ENCODE measurements at places on chromosomes 1 and 21.

GRCh38 chr1:159441360-159441759 lies 1.8 kb downstream of the OR10J1 start:
- DNase-seq = no peak

DNA sequence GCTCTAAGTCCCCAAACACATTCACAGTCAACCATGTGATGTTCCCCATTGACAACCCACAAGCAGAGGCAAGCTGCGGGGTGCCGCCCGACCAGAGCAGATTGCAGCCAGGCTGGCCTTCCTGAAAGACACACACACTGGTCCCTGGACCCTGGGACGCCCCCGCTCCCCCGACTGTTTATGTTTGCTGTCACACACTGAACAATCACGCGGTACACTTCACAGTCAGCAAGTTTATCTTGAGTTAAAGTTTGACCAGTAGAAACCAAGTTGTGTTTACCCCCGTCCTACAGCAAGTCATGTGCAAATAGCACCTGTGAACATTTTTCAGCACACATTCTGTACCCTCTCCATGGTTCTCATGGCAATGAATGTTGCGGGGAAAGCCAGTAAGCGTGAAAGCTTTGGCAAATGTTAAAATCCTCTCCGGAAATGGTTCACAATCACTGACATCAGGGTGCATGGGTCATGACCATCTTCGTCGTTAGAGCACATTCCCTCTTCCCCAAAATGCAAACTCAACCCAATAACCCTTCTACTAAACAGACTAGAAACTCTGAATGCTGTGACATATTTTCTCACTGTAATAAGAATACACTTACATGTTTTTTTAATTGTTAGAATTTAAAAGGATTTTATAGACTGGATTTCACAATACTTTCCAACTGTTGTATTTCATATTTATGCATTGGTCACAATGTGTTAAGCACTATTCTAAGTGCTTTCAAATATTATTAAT lies 33.3 kb upstream of the IRF2BP2 start:
- no peak for DNase-seq

DNA sequence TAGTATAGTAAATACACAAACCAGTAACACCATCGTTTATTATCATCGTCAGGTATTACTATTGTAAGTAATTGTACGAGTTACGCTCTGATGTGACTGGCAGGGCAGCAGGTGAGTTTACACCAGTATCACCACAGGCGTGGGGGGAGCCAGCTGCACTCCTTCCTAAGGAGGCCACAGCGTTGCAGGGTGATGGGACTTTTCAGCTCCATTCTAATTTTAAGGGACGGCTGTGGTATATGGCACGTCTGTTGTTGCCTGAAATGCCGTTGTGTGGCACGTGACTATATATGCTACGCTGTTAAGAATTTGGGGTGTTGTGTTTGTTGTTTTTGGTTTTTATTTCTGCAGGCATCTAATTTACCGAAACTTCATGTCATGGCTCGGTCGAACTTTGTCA lies 164.8 kb upstream of the COL6A1 start:
- no peak for DNase-seq

DNA sequence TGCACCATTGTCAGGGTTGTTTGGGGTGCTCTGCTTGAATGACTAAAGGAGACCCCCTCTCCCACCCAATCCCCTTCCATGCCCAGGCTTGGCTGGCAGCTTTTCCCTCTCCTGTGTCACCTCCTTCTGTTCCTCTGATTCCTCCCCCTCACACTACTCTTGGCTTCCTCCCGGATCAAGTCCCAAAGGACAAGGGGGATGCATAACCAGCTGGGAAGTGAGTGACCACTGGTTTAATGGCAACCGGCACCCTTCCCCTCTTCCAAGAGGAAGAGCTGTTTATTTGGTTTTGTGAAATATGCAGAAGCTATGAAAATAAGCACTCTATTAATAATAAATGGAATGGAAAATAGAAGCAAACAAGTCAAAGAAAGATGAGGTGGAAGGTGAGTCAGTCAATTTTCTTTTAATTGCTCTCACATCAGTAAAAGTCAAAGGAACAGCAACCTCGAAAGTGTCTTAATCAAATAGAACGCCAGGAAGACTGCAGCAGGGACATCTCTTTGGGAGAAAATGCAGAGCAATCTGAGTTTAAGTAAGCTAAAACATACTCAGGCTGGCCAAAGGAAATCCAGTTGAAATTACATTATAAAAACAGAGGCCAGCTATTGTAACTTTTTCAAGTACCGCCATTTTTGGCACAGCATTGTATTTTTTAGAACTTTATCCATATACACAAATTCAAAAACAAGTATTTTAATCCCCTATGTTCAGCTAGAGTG lies 322.5 kb downstream of the SIPA1L2 start:
- no peak for DNase-seq

- DNase-seq = no peak
Observed at GRCh38 chr1:228082918-228083870, 686 bp downstream of the ARF1 start.

- DNase-seq = no peak
Observed at GRCh38 chr1:230068621-230068873, 1.5 kb downstream of the GALNT2 start.

DNA sequence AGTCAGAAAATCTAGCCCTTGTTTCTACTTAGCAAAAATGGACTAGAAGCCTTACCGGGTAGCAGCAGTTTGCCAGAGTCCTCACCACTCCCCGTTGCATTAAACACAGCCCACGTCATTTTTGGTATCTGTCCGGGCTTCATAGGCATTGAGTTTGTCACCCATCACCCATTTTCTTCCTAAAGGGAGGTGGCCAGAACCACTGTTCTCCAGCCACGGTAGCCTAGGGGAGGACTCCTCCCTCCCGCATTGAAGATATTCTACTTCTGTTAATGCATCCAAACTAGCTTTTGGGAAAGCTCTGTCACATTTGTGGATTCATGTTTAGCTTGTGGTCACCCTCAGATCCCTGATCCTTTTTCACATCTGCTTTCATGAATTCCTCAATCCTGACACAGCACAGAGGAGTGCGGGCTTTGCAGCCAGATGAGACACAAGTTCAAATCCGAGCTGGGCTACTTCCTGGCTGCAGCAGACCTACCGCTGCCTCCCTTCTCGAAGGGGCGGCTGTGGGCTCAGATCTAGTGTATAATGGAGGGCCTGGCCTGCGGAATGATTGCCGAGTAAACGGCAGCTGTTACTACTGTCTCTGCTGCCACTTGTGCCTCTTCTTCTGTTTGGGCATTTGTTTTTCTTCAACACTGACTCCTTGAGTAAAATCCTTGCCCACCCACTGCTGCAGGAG lies 63.2 kb upstream of the EFHD2 start:
- DNase-seq = no peak

GRCh38 chr21:15793550-15794235 lies 63.9 kb downstream of the USP25 start:
- DNase-seq = no peak

- no peak for DNase-seq
Observed at GRCh38 chr1:153543736-153544135, 1.9 kb downstream of the S100A4 start.

- DNase-seq = no peak
Observed at GRCh38 chr21:29184037-29184436, 53.6 kb downstream of the MAP3K7CL start.

DNA sequence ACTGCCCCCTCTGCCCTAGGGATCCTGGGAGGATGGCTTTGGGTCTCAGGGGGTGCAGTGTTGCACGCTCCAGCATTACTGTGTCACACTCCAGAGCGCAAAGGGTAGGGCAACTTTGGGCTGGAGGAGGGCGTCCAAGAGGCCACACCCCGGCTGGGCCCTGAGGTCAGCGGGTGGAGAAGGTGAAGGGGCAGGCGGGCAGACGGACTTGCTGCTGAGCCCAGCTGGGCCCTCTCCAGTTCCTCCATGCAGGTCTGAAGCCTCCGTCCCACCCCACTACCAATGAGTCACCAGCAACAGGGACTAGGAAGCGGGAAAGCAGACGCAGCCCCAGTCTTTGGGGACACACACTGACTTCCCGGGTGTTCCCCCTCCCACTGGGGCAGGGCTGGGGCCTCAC lies 116.0 kb downstream of the CASZ1 start:
- DNase-seq = no peak

DNA sequence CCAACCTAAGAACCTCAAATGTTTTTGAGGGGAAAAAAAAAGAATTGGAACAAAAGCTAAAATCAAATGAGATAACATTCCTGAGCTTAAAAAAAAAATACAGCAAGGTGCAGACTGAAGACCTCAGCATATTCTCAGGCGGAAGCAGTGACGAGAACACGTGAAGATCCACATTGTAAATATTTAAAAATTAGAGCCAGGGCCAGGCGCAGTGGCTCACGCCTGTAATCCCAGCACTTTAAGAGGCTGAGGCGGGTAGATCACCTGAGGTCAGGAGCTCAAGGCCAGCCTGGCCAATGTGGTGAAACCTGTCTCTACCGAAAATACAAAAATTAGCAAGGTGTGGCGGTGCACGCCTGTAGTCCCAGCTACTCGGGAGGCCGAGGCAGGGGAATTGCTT lies 15.7 kb downstream of the TFB2M start:
- no peak for DNase-seq

DNA sequence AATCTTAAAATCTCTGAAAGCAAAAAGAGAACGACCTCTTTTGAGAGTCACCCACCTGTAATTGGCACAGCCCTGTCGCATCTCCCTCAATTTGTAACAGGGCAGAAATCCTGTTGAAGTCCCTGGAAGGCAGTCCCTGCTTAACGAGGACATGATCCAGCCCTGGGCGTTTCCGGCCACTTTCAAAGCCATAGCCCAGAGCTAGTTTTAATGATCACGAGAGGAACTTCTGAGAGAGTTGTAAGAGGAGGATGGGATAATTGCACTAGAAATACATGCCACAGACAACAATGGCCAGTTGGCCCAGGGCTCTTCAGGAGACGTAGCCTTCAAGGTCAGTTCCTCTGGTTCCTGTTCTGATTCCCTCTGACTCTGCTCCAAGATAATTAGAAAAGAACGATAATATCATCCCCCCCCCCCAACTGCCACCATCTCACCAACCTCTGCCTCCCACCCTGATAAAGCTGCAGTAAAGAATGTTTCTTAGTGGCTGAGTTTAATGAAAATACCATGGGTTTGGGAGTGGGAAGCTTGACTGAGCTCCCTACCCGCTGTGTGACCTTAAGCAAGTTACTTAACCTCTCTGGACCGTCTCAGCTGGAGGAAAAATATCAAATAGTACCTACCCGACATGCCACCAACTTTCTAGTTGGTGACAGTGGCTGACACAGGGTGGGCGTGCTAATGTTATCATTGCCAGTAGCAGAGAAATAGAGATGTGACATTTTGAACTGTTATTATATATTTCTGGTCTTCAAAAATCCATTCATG lies 140.0 kb downstream of the OMA1 start:
- no peak for DNase-seq

GRCh38 chr1:226942392-226942791 lies 2.3 kb downstream of the COQ8A start:
- DNase-seq = no peak

- peak; percentile 97 for DNase-seq
Observed at GRCh38 chr1:64343105-64343822, 126.7 kb upstream of the CACHD1 start.

DNA sequence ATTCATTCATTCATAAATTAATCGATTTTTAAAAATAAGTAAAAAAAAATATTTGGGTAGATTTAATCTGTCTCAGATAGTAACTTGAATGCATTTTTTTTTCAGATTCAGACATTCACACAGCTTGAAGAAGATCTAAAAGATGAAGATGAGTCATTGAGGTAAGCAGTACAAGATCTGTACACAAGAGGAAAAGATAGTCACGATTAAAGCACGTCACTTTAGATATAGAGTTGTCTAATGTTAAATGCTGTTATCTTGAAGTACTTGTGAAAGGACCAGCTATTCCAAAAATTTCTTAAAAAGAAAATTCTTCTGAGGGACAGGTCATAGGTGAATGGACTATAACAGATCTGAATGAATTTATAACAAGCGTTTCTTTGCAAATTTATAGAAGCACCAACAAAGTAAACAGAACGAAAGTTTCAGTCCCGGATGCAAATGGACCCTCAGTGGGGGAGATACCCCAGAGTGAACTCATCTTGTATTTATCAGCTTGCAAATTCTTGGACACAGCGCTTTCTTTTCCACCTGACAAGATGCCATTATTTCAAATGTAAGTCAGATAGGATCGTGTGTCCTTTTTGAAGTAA lies 31.2 kb upstream of the MORC3 start:
- DNase-seq = no peak

DNA sequence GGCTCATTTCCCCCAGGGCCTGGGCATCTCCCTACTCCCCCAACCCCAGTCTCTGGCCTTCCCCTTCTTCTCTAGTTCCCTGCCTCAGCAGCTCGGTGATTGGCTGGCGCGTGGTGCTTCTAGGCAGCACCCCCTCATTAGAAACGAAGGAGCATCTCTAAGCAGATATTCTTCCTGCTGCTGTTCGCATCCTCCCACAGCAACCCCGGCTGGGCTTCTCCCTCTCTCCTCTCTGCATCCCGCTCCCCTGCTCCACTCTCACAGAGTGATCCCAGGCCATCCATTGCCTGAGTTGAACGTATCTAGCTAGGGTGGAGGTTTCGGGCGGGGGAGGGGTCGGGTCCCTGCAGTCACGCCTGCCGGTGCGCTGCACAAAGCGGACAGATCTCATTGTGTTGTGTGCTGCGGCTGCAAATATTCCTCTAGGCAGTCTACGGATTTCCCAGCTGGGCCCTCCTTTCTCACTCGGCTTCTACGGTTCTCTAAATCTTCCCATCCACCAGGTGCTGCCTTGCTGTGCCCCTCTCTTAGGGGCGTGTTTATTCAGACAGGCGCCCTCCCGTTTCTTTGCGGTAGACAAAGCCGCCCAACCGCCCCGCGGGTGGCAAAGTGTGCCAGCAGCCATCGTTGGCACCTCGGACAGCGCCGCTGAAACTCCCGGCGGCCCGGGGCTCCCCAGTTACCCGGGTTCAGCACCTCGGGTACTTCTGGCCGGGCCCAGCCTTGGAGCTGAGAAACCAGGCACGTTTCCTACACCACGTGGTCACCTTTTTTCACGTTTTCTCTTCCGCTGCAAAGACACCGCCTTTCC lies 2.2 kb downstream of the CACNA1E start:
- no peak for DNase-seq

DNA sequence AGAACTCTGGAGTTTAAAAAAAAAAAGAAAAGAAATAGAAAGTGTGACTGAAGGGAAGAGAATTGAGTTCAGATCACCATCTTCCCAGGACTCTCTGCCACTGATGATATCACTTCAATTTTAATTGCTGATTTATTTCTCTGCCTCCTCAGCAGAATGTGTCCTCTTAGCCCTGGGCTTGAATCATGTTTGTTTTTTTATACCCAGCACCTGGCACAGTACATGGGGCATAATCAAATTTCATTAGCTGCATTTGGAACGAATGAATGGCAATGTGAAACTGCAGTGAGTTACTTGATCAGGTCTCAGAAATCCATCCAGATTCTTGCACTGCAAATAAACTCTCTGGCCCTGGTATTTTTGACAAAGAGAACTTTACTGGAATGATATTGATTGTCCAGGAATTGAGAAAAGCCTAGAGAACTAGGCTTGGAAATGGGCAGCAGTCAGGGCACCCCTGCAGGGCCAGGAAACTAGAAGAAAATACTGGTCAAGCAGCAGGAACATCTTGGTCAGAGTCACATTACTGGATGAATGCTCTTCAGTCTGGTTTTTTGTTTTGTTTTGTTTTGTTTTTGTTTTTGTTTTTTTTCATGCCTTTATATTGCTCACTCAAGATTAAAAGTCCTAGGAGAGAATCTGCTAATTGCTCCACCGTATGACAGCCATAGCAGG lies 103.8 kb upstream of the FAM78B start:
- DNase-seq = no peak

All from SK-MEL-5 (cell line).